ENCODE measurements at places on chromosomes 7 and 10.
A peak's percentile ranks its signal among the peaks of the same experiment; 100 is the strongest.

DNA sequence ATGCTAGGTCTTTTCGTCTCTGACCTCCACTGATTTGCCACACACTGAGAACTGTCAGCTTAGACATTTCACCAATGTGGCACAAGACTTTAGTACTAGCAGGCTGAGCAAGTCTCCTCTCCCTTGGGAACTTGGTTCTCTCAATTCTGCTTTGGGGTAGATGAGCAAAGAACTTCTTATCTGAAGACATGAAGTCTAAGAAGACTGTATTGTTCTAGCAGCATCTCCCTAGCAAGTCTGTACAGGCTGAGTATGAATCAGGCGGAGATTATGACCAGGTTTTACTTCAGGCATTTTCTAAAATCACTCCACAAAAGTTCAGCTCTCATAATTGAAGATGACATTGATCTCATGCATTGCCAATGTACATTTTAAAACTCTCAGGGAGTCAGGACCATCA lies 23.8 kb upstream of the STN1 start:
- no peak for DNase-seq

GRCh38 chr10:119331061-119331460 lies 123.7 kb downstream of the GRK5 start:
- no peak for DNase-seq

DNA sequence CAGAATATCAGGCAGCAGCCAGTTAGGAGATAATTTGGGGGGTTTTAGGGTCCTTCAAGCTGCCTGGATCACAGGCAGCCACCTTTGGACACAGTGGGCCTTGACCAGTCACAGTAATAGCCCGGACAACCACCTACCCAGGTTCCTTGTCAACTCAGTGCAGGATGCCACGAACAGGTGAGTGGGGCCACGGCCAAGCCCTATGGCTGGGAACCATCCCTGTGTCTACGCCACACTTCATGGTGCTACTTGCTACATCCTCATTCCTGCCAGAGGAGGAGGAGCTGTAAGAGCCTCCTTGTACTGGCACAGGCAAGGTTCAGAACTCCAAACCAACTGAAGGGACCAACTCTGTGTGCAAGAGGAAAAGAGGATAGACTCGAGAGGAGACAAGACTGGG lies 19.9 kb downstream of the ITPRIP start:
- DNase-seq: no peak

GRCh38 chr10:49076319-49076718 lies 39.0 kb downstream of the VSTM4 start:
- DNase-seq: no peak

- no peak for DNase-seq
Measured at GRCh38 chr7:140160308-140160707, 16.5 kb downstream of the KDM7A start.

- DNase-seq: peak; percentile 22
Measured at GRCh38 chr10:11036424-11037011, 18.8 kb downstream of the CELF2 start.

GRCh38 chr10:131177431-131178327 lies 133.8 kb downstream of the TCERG1L start:
- no peak for DNase-seq

GRCh38 chr7:128167042-128167701 lies 73.9 kb upstream of the LEP start:
- DNase-seq: peak; percentile 87

DNA sequence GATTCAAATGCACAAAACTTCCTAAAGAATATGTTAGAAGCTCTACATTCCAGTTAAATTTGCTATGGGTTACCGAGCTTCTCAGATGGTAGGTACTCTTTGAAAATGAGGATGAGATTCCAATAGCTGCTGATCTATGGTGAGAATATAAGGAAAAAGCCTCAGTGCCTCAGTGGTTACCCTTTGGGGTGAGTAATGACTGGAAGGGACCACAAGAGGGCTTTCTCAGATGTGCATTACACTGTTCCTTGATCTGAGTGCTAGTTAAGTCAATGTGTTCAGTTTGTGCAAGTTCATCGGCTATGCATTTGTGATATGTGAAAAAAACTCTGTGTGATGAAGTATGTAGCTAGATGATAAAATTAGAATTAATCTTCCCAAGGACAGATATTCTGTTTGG lies 3.5 kb downstream of the NRCAM start:
- peak; percentile 38 for DNase-seq

DNA sequence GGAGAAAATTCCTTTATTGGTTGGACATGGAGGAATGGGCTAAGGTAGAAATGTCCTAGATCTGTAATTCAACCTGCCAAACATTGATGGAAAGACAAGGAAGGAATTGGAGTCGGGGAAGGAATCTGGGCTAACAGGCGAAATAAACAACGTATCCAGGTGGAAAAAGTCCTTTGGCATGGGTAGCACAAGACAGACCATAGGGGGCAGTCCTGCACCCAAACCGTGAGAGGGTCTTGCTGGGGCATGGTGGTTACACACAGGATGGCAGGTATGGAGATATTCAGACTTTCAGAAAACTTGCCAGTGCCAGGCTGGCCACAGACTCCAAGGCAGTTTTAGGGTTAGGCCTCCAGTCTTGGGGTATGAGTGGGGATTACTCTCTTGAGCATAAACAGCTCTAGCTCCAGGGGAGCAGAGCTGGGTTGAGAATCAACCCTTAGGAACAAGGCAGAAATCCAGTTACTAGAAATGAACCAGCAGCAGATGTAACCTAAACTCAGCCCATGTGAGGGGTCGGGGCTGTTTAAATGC lies 188.6 kb upstream of the GDF10 start:
- DNase-seq: no peak

- no peak for DNase-seq
Measured at GRCh38 chr7:19508821-19509220, 200.0 kb downstream of the POLR1F start.

- DNase-seq: peak; percentile 9
Measured at GRCh38 chr10:77409697-77410471, 227.7 kb downstream of the KCNMA1 start.

DNA sequence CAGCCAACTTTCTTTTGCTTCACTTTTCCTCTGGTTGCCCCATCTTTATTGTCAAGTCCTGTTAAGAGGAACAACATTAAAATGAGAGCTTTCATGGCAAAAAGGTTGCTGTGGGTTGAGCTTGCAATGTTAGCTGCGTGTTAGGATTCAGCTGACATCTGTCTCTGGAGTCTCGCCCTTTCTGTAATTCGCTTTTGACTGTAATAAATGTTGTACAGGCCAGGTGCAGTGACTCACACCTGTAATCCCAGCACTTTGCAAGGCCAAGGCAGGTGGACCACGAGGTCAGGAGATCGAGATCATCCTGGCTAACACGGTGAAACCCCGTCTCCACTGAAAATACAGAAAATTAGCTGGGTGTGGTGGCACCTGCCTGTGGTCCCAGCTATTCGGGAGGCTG lies 24.1 kb downstream of the MNX1 start:
- DNase-seq: no peak

DNA sequence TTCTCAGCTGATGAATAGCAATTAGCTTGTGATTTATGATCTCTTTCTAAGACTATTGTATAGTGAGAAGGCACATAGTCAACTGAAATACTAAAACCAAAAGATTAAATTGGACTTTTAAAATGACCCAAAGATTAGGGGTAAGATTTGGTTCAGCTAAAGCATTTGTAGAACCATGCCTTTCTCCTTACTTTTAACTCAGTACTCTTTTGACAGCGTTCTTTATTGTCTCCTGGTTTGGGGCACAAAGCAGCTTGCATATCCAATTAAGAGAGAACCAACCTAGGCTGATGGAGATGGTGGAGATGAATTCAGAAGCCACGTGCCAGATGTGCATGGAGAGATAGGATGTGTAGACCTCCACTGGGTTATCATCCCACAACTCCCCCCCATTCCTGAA lies 45.8 kb downstream of the FHIP2A start:
- no peak for DNase-seq

GRCh38 chr10:73862011-73862410 lies 12.3 kb downstream of the CAMK2G start:
- no peak for DNase-seq

DNA sequence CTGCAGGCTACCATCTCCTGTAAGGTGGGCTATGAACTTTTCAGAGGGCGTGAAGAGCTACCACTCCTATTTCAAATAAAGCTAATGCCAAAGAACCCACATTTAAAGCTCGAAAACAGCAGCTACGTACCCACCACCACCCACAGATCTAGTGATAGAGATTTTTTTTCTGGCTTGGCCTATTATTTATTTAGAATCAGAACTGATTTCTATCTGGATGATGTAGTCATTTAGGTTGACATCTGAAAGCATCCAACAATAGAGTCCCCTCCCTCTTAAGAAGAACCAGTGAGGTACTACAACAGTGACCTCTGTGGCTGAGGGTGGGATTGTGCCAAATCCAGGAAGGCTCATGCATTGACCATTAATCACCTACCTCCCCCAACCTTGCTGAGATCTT lies 113.8 kb upstream of the ADO start:
- DNase-seq: no peak

DNA sequence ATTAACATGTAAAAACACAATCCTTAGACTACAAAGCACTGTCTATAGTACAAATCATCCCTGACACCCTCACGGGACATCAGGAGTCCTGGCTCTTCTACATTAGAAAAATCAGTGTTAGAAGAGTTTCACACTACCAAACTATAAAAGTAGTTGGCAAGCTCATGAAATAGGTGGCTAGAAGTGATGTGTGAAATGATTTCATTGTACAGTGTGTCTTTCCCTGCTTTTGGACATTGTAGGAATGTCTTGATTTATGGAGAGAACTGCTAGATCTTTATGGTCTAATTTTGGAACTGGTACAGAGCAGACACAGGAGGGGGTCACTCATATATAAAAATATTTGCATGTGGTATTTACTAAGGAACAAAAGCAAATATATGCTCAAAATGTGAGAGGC lies 33.2 kb downstream of the SEMA3A start:
- no peak for DNase-seq

DNA sequence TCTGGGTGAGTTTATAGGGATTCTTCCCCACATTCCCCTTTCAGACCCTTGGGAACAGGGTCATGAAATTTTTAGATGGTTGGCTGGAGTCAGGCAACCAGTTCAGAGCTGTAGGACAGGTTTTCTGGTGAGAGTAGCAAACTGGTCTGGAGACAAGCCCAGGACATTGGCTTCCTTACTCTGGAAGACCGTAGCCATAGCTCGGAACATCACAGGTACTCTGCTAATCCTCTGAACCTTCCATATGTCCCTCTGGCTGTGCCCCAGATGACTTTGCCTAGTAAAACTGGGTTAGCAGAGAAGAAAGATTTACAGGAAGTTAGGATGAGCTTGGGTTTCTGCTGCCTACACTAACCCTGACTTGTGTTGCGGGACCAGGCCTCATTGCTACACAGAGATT lies 104.5 kb upstream of the MKLN1 start:
- no peak for DNase-seq

DNA sequence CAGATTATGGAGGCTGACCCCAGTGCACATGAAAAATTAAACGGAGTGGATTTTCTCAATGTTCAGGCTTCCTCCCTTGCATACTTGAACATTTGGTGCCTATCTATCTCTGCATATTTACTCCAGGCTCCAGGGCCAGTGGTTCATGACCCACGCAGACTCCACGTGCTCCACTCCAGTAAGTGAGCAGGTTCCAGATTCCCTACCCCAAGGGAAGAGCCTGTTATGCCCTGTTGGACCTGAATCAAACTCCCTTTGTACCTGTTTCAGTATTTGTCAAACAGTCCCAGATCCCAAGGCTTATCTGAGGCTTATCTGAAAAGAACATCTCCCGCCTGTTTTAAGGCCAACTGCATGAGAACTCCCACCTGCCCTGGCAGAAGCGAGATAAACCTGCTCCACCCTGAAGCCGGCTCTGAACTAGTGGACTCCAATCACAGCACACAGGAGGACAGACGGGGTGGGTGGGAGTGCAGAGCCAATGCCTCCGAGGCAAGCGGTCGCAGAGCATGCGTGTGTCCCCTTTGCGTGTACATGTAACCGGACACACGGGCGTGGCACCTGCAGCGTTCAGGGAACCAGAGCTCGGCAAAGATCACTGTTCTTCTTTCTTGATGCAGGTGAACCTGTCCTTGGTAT lies 2.3 kb upstream of the FUOM start:
- DNase-seq: no peak

DNA sequence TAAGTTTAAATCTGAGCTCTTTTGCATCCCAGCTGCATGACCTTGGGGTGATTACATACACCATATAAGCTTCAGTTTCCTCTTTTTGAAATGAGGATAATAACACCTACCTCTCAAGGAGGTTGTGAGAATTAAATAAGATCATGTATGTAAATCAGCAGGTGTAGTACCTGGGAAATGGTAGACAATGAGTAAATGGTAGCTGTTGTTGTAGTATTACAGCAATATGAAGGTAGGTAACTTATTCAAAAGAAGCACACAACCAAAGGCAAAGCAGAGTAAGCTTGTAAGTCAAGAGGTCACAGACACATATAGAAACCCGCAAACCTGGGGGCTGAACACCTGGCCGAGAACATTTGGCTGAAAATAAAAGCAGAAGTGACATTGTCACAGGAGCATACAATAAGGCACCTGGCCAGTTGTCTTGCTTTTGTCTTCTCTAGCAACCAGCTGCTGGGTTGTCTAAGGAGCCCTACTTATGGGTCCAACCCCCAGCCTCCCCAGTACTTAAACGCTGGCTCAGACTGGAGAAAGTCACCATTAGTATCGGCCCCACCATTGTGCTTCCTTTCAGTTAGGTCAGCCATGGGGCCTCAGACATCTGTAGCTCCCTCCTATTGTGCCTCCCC lies 203.6 kb upstream of the MKLN1 start:
- no peak for DNase-seq

- no peak for DNase-seq
Measured at GRCh38 chr10:14039968-14040668, 290.6 kb downstream of the FRMD4A start.

DNA sequence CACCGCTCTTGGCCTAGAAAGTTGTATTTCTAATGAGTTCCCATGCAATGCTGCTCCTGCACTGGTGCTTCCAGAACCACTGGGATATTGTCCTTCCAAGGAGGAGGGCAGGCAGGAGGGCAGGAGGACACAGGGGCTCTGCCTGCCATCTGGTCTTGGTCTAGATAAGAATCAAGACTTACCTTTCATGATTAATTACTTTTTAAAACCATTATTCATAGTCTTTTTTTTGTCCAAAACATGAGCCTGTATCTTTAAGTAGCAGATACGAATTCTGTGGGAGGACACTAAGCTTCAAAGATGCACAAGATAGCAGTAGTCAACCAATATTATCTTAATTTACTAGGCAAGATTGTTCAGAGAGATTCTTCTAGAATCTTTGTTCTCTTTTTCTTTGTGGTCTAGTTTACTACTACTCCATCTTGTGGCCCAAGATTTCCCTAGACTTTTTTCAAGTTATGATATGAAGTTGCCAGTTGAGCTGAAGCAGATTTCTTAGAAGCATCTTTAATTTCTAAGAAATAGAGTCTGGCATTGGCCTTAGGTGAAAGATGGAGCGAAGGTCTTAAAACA lies 57.6 kb downstream of the RBM33 start:
- DNase-seq: no peak

DNA sequence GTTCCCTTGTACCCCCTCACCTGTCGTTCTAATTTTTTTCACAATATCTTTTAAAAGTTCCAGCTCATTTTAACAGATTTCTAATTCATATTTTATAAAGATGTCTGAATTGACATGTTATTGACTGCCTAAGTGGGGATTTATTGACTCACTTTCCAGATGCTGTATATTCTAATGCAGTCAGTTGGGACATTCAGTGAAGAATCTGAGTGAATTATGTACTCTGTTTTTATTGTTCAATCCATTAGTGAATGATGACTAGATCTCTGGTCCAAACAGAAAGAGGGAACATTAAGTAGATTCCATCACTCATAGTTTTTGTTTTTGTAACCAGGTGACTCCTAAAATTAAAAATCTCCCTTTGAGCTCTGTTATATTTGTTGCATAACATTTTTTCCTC lies 54.3 kb downstream of the LOXL4 start:
- DNase-seq: no peak

Data from SHP77 (cell line).